Sciatic nerve (tissue), 2 donors: ENCODE measurements at places on chromosomes 16 and 17.

DNA sequence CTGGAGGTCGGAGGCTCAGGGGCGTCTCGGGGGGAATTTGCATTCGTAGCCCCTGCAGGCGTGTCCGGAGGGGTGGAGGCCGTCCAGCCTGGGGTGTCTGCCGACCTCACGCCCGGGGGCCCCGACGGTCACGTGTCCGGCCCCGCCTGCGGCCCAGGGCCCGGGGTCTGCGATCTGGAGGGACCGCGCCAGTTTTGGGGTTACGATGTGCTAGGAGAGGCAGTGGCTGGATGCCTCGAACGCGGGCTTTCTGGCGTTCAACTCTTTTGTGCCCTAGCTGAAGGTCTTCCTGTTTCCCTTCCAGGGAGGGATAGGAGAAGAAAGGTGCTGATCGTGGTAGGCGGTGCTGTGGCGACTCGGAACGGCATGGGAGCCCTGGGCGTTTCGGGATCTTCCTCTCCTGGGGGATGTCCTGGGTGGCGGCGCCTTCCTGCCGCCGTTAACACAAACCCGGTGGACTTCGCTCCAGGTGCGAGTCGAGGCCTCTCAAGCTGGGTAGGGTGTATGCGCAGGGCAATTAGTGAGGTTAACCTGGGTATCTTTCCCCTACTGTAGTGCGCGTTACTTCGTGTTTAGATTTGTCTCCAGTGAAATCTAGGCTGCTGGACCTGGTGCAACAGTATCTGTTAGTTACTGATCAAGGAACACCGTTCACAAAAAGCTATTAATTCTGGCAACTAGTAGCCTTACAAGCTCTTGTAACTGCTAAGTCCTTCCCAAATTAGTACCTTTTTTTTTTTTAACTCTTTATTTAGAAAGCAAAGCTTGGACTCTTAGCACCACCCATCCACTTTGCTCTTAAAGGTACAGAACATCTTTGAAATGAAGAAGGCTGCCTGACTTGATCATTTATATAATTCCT is 1.3 kb downstream of the AKAP1 start:
- no peak for DNase-seq

GRCh38 chr16:102060-102855 is 24.2 kb downstream of the MPG start:
- DNase-seq = no peak

DNA sequence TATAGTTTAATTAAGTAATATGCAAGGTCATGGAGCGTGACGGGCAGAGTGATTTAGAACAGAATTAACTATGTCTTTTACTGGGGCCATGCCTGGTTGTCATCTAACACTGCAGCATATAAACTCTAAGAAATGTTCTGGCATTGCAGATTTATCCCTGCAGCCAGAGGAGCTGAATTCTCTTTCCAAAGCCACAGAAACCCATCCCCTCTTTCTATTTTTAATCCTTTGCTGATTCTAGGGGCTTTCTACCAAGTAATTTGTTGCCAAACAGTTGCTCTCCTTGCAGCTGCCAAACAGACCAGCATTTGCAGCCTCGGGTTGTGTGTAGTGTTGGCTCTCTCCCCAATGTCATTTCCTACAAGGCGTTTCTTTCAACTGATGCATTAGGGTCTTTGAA is 243.2 kb upstream of the MON1B start:
- no peak for DNase-seq

GRCh38 chr17:44749980-44750318 is 8.8 kb upstream of the ADAM11 start:
- no peak for DNase-seq

GRCh38 chr17:29982991-29983653 is 41.7 kb downstream of the EFCAB5 start:
- no peak for DNase-seq

- DNase-seq = no peak
These were observed at the start of gene EME2 for GRCh38 chr16:1772362-1772907. Gene EME2 (plus strand): TSS chr16:1772810. CDS start chr16:1773228, 418 bp downstream.

DNA sequence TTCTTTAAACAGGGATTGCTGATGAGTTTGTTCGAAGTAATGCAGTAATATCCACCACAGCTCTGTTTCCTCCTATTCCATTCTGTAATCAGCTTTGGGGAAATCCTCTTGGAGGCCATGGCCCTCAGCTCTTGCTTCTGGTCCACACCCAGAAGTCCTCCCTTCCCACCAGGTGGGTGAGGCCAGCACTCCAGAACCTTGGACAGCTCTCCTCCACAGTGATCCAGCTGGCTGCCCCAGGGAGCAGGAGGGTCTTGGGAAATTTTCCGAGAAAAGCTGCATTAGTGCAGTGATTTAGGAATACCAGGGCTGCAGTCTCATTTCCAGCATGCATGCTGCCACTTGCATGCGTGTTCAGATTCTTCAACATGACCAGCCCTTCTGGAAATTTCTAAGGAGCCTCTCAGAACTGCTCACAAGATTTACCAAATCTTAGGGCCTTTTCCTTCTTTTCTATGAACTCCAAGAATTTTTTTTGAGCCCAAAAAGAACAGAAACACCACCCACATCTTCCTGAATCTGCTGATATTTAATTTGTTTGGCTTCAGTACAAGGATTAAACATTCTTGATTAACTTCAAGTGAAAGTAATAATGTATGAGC is 4.2 kb downstream of the SMPD3 start:
- DNase-seq = no peak

DNA sequence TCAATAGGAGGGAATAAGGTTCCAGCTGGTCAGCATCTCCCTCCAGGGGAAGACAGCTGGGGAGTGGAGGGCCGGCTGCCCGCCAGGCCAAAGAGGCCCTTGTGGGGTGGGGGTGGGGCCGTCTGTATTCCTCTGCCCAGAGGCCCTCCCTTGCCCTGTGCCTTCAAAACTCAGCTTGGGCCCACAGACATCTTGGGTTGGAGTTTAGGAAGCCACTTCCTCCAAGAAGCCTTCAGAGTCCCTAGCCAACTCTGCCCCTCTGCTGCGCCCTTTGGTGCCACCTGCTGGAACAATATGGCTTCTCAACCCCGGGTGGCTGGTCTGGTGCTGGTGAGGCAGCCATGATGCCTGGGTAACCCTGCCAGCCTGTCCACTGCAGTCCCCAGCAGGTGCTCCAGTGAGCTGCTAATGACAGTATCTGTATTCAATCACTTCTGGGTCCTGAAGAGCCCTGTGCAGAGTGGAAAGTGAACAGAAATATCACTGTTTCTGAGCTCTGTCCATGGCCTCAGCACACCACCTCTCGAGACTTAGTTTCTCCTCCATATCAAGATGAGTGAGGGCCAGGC is 16.7 kb downstream of the HSD11B2 start:
- DNase-seq = no peak

DNA sequence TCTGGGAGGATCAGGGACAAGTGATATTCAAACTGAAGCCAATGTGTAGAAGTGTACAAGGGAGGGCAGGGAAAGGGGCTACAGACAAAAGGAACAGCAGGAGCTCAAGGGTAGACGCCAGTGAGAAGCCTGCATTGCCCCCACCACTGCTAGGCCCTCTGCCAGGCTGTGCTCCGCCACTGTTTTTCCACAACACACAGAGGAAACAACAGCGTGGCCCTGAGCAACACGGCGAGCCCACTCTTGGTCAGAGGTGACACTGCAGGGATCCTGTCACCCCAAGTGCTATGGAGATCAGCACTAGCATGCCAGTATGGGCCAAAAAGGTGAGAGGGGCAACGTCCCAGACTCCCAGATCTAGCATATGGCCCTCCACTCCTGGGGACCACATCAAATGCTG is 23.4 kb downstream of the MYO18A start:
- DNase-seq = no peak

DNA sequence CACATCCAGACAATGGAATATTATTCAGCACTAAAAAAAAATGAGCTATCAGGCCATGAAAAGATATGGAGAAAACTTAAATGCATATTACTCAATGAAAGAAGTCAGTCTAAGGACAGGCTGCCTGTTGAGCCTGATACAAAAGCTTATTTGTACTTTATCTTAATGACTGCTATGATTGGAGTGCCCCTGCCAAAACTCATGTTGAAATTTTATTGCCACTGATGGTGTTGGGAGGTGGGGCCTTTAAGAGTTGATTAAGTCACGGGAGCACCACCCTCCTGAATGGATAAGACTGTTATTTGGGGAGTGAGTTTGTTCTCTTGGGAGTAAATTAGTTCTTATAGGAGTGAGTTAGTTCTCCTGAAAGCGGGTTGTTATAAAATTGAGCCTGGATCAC is 9.9 kb downstream of the C17orf67 start:
- no peak for DNase-seq

DNA sequence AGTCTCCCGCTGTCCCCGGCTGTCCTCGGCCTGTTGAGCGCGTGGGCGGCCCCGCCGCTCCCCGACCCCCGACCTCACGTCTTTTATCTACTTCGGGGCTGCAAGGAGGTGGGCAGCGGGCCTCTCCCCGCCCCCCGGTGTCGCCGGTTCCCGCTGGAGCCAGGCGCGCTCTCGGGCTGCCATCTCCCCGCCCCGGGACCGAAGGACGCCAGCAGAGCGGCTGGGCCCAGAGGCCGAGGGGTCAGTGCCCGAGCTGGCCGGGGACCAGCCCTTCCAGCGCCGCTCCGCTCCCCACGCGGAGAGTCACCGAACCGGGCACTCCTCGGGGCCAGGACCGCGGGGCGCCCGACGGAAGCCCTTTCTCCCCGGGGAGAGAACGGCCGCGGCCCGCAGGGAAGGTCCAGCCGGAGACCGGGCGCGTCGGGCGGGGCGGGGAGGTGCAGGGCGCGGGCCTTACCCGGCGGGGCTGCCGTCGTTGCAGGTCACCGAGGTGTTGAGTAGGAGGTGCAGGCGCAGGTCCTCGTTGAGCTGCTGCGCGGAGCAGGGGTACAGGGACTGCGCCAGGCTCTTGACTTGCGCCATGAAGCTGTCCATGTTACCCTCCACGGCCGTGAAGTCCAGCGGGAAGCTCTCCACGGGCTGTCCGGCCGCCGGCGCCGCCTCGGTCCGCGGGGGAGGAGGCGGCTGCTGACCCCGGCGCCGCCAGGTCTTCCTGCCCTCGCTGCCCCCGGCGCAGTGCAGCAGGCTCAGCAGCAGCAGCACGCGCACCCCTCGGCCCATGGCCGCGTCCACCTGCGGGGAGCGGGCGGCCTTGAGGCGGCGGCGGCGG is 643 bp downstream of the NOTUM start:
- no peak for DNase-seq

DNA sequence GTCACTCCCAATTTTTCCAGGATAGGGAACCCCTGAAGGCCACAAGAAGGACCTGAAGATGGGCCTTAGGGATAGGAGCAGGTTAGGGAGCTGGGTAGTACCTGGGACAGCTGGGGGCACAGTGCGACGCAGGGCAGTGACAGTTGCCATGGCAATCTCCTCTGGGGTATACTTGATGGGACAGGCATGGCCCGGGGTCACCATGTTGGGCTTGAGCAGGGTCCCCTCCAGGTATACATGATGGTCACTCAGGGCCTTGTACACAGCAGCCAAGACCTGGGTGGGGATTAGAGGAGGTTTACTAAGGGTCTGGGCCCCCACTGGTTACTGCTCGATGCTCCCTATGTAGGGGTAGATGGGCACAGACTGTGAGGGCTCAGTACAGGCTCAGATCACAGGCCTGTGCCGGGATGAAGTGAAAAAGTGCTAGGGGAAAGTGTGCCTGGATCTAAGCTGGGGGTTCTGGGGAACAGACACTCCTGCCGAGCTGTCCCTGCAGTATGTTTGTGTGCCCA is 2.7 kb downstream of the ALDOC start:
- no peak for DNase-seq
